ENCODE measurements at places on chromosomes 5 and 9.

GRCh38 chr9:125522328-125522725 is 184.7 kb downstream of the MAPKAP1 start:
- DNase-seq, result no peak

DNA sequence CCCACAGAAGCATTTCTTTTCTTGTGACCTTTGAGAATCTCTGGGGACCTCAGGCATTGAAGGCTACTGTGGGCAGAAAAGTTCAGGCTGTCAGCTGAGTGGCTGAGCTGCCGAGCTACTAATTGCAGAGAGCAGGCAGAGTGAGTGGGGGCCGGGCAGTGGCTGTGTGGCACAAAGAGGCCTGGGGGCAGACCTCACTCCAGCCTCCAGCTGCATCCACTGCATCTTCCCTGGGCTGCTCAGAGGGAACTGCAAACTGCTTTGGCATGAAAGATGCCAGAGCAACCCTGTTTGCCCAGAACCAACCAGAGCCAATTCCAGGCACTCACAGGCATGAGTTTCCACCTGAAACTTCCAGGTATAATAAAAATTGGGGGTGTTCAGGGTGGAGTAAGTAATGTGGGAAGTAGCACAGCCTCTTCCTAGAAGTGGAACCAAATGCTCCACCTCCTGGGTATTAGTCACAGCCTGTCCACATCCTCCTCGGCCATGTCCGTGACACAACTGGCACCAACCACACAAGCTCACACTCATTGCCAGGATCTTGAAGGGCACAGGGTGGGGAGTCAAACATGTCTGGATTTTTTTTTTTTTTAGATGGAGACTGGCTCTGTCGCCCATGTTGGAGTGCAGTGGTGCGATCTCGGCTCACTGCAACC is 548.9 kb downstream of the BNC2 start:
- no peak for DNase-seq

- DNase-seq, result no peak
Measured at GRCh38 chr9:22067196-22067595, 58.1 kb upstream of the CDKN2B start.

GRCh38 chr5:113608113-113608596 is 94.7 kb downstream of the YTHDC2 start:
- no peak for DNase-seq

- no peak for DNase-seq
Measured at GRCh38 chr9:8432224-8432623, 632.6 kb upstream of the DMAC1 start.

GRCh38 chr9:123717581-123718175 is 212.2 kb downstream of the DENND1A start:
- DNase-seq, result no peak

GRCh38 chr9:122383992-122384461 is 13.2 kb downstream of the PTGS1 start:
- no peak for DNase-seq

GRCh38 chr5:42043400-42043799 is 118.3 kb downstream of the FBXO4 start:
- no peak for DNase-seq

DNA sequence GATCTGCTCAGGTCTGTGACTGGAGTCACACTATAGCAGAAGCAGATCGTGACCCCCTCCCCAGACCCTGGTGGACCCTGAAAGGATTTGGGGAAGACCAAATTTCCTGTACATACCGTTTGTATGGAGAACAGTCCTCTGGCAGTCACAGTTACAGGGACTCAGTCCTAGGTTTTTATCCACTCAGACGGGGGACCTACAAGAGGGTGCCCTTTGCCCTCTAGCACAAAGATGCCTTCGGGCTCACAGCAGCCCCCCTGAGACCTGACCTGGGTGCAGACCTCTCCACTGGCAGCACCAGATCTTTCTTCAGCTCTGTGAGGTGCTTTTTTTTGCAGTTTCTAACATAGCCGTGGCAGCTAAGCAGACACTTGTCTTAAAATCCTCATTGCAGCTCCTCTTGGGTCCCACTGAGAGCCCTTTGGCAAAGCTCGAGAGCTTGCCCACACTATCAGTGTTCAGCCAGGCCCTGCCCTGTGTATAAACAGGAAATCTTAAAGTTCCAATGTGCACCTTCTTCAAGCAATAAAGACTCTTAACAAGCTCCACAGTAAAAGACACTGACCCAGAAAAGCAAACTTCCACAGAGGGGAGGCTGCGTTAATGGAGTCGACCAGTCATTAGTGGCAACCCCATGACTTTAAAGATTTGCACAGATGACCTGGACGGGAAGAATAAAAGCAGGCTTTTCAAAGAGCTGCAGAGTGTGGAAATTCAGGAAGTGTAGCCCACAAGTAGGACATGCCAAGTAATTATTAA is 71.8 kb upstream of the LHFPL2 start:
- DNase-seq, result no peak

- DNase-seq, result no peak
Measured at GRCh38 chr5:38734353-38734752, 111.5 kb upstream of the OSMR start.

GRCh38 chr9:109016132-109016531 is 2.8 kb upstream of the CTNNAL1 start:
- DNase-seq, result no peak

DNA sequence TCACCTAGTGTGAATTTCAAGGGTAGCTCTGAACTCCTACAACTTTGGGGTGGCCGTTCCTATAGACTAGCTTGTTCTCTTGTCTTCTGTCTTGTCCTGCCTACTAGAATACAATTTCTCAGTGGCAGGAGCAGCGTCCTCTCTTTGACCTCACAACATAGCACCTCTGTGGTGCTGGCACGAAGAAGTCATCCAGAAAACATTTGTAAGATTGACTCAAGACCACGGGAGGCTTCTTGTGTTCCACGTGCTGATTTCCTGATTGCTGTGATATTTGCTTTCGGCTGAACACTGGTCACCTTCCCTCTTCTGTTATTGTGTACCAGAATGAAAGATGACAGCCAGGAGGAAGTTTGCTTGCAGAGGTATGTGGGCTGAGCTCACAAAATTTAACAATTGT is 27.0 kb downstream of the SLC1A1 start:
- DNase-seq, result no peak

DNA sequence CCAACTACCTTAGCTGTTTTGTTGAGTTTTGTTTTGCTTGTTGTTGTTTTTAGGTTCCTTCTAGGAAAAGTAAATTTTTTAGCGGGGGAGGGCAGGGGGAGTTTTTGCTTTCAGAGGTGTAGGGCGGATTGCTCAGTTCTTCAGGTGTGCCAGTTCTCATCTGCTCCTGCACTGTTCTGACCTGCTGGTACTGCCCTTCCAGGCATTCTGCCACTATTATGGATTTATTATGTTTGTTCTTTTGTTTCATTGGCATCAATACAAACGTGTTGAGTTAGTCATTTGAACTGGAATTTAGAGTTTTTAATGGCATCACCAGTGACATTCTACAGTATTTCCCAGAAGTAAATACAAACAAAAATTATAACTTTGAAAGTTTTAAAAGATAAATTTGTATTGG is 26.0 kb downstream of the ERCC6L2 start:
- DNase-seq, result no peak

- DNase-seq, result peak; percentile 5
Measured at GRCh38 chr9:21317956-21318923, 13.1 kb upstream of the IFNA5 start.

DNA sequence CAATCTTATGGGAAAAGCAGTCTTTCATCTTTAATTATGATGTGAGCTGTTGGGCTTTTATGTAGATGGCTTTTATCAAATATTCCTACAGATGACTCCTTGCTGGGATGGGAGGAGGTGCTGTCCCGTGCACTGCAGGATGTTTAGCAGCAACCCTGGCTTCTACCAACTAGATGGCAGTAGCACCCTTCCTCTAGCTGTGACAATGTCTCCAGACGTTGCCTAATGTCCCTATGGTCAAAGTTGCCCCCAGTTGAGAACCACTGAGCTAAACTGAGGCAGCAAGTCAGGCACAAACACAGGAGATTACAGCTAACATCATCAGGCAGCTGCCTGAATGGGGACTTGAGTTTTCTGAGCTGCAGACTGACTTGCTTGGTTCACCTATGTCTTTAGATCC is 401.9 kb upstream of the PDE4D start:
- no peak for DNase-seq

- peak; percentile 15 for DNase-seq
Measured at GRCh38 chr9:112751056-112751795, 666 bp downstream of the SNX30 start.

- DNase-seq, result no peak
Measured at GRCh38 chr9:124439686-124440243, 10.5 kb upstream of the ADGRD2 start.

GRCh38 chr5:169027501-169028061 is 273.4 kb downstream of the SLIT3 start:
- no peak for DNase-seq

GRCh38 chr9:928363-929042 is 48.0 kb upstream of the DMRT3 start:
- DNase-seq, result no peak

DNA sequence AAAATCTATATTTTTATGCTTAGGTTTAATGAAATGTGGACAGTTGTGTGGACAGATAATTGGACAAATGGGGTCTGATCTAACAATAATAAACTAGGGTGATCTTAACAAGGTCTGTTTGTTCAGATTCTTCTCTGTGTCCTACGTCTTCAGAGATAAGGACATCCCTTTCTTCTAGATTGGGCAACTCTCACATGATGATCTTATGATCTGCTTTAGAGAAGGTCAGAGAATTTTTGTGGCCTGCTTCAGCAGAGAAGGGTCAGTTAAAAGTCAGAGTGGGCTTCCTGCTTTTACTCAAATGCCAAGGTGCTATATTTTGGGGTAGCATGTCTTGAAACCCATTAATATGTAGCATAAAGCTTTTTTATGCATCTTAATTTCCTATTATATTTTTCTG is 63.8 kb upstream of the RGMB start:
- DNase-seq, result no peak

DNA sequence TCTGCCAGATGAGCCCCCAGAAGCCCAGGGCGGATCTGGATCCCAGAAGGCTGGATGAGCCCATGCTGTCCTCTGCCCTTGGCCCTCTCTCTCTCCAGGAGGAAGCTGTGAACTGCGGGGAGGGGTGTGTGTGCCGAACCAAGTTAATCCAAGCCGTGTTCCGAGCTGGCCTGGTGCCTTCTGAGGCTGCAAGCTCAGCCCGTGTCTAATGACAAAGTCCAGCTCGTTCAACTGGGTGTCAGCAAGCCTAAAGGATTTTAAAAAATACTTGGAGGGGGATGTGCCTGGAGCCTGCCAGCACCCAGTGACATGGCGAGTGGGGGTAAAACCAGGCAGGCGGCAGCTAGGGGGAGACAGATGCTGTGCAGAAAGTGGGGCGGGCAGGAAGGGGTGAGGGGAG is 8.0 kb downstream of the STC2 start:
- DNase-seq, result no peak

- DNase-seq, result no peak
Measured at GRCh38 chr9:110638381-110638954, 30.1 kb upstream of the MUSK start.

- DNase-seq, result no peak
Measured at GRCh38 chr9:96113032-96113431, 188.9 kb downstream of the HSD17B3 start.

GRCh38 chr9:122819326-122819725 is 9.1 kb downstream of the PDCL start:
- no peak for DNase-seq

GRCh38 chr9:127555840-127556820 is 55.9 kb upstream of the STXBP1 start:
- DNase-seq, result no peak

DNA sequence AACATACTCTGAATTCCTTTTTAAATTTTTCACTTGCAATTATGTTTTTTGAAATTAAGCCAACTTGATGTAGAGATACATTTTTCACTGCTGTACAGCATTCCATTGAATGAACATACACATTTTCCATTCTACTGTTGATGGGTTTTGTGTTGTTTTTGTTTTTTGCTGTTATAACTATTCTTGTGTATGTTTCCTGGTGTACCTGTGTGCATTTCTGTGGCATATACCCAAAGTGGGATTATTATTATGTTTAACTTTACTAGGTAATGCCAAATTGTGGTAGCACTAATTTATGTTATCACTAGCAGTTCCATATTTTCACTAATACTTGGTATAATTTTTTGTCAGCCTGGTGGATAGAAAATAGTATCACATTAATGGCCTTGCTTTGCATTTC is 2.7 kb downstream of the RFESD start:
- DNase-seq, result no peak

GRCh38 chr9:114504341-114505186 is 709 bp downstream of the WHRN start:
- no peak for DNase-seq

DNA sequence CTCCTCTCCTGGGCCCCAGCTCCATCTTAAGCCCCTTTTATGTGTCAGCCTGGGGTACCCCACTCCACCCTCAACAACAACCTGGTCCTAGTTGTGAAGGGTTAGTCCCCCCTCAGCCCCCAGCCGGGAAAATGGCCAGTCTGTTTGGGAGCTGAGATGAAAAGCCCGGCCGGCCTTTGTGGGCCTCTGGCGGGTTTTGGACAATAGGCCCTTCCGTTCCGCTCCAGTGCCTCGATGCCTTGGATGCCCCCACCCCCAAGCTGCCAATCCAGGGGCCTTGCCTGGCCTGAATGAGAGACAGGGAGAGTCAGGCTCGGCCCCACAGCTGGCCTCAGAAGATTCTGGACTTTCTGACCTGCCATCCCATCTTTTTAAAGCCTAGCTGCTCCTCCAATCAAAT is 9.2 kb downstream of the CNTFR start:
- DNase-seq, result no peak

DNA sequence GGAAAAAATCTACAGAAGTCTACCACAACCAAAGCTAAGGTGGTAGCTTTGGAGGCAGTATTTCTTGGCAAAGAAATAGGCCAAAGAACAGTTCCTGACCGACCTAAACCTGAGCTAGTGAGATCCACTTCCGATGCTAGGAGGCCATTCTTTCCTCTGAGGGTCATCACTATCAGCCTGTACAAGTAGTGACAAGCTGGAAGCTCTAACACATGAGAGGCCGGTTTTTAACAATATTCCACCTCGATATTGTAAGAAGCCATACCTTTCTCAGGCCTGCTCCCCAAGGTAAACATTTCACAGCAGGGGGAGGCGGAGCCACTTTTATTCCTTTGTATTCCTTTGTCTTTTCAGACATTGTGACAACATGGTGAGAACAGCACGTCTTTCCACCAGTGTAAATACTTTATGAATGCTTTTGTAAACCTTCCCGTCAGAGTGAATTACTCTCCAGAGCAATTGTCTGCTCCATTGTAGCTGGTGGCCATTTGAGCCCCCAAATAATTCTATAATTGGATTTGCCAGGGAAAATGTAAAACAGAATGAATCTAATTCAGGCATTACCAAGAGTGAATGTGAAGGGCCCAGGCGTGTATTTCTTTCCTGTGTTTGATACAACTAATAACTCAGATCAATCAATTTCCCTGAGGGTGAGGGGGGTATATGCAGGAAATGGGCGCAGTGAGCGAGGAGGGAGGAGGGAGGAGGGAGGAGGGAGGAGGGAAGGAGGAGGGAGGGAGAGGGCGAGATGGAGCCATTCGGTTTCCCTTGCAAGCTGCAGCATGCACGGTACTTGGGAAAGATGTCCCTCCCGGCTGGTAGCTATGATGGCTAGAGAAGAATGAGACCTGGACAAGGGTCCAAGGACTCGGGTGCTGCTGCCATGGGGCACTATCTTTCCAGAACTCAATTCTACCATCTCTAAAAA is 166.6 kb downstream of the CDK5RAP2 start:
- peak; percentile 43 for DNase-seq
